ENCODE measurements at places on chromosomes 1 and 21.

GRCh38 chr1:53203466-53203865 lies 6.8 kb downstream of the CPT2 start:
- no peak for DNase-seq

DNA sequence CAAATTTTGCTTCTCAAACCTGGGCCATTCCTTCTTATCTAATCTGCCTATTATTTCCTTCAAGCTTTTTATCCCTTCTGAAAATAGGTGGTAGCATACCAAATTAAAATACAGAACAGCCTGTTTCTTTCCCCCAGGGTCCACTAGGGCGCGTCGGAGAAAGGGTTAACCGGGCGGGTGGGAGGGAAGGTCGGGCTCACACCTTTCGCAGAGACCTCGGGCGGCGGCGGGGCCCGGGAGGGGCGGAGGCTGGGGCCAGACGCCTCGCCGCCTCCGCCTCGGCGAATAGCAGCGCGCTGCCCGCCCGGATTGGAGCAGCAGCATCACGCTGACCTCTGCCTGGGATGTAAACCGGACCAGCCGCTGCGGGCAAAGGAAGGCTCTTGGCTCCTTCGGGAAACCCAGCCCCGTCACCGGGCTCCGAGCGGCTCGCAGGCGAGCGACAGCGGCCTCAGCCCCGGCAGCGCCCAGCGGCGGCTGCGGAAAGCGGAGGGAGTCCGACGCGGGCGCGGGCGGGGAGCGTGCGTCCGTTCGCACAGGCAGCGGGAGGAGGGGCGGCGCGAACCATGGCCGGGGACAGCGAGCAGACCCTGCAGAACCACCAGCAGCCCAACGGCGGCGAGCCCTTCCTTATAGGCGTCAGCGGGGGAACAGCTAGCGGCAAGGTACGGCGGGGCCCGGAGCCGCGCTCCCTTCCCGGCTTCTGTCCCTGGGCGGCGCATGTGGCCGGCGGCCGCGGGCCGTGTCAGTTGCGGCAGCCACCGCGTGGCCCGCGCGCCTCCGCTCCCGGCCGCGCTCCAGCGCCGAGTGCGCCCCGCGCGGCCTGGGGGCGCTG lies at the start of gene UCK2:
UCK2 (plus strand) TSS at position 347 of the 835 bp plus-strand sequence; CDS start at position 567, 220 bp downstream.
- peak; percentile 37 for DNase-seq

DNA sequence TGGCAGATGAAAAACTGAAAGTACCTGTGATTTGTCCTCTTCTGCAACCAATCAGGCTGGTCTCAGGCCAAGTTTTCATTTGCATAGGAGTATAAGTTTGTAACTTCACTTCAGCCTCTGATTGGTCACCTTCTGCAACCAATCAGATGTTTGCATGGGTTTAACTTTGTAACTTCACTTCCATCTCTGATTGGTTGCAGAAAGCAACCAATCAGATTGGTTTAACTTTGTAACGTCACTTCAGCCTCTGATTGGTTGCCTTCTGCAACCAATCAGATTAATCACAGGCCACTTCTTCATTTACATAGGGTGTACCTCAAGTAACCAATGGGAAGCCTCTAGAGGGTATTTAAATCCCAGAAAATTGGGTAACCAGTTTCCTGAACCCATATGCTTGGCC lies 18.9 kb upstream of the TUT4 start:
- DNase-seq: no peak

DNA sequence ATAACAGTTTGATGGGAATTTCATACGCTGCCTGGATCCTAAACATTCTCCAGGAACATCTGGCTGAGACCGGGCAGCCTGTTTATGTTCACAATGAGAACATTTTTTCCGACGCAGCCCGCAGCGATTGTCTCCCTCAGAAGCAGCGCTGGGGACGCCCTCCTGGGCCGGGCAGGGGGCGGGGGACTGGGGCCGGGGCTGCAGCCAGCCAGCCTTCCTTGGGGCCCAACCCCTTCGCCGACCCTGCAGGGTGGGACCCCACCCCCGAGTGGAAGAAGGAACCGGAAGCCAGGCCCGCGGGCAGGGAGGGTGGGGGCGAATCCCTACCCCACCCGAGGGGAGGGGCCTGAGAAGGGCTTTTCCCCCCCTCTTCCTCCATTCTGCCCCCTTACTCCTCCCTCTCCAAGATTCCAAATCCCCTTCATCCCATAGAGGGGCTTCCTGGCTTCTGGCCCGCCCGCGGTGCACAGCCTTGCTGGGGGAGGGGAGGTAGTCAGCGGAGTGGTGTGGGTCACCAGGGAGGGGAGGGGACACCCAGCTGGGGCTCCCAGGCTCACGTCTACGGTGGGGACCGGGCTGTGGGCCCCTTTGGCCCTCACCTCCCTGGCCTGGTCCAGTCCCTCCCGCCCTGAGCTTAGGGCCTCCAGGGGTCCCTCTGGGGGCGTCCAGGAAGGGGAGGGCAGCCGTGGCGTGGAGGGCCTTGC lies 60.6 kb downstream of the WNT9A start:
- DNase-seq: no peak

DNA sequence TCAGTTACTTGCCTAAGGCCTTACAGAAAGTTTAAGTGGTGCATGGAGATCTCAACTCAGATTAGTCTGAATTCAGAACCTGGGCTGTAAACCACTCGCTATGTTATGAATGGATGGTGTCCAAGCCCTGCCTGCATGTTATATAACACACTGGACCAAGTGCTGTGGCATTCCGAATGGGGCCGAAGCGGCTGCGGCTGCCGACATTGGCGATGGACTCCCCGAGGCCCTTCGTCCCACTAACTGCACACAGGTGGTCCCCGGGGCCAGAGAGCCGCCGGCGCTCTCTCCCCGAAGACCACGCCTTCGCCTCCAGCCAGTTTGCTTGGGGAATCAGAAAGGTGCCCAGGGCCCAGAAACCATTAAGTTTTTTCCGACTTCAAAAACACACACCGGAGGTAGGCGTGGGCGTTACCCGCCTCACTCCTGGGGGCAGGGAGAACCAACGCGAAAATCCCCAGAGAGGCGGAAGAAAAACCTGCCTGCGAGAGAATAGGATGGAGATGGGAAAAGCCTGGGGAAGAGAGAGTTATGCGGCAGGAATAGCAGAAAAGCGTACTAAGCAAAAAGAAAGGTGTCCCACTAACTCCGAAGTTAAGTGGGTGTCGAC lies 579 bp upstream of the TENT5C start:
- DNase-seq: no peak

DNA sequence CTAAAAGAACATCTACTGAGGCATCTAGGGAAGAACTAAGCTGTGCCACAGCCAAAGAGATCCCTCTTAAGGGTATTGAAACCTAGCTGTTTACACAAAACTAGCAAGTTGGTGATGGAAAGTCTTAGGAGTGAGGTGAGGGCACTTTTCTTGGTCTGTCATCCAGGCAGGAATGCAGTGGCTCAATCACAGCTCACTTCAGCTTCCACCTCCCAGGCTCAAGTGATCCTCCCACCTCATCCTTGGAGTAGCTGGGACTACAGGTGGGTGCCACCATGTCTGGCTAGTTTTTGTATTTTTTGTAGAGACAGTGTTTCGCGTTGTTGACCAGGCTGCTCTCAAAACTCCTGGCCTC lies 2.4 kb downstream of the PLEKHO1 start:
- DNase-seq: no peak

- DNase-seq: no peak
Measured at GRCh38 chr1:77768006-77768405, 8.4 kb upstream of the USP33 start.

GRCh38 chr1:3419415-3420204 lies 34.9 kb upstream of the ARHGEF16 start:
- no peak for DNase-seq

GRCh38 chr1:96508233-96508632 lies 213.4 kb upstream of the PTBP2 start:
- DNase-seq: no peak

DNA sequence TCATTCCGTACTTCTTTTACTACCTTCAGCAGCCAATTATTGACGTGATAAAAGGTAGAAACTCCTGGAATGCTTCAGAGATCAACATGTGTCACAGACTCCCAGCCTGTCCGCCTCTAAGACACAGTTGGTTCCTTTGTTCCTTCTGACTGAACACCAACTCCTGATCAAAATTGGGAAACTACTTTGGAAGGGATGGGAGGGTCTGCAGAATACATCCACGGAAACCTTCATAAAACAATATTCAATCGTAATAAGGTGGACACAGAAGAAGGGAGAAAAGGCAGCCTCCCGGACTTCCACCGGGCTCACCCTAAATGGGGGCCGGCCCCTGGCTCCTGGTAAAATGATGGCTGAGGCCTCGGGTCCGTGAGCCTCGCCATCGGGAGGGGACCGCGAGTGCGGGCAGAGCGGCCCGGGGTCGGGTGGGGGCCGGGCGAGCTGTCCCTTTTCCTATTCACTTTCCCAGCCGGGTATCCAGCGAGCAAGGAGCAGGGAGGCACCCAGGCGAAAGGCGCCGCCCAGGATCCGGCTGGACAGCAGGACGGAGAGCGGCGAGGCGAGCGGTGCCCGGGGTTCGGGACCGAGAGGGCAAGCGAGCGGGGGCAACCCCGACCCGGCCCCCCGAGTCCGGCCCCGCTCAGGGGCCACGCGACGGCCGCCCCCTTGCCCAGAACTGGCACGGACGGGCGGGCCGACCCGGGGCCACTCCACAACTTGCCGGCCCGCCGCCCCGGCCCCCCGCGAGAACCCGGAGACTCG lies 805 bp downstream of the NRIP1 start:
- DNase-seq: no peak

- no peak for DNase-seq
Measured at GRCh38 chr1:203296460-203297073, 8.8 kb upstream of the BTG2 start.

- no peak for DNase-seq
Measured at GRCh38 chr1:21490774-21491487, 18.3 kb upstream of the ALPL start.

DNA sequence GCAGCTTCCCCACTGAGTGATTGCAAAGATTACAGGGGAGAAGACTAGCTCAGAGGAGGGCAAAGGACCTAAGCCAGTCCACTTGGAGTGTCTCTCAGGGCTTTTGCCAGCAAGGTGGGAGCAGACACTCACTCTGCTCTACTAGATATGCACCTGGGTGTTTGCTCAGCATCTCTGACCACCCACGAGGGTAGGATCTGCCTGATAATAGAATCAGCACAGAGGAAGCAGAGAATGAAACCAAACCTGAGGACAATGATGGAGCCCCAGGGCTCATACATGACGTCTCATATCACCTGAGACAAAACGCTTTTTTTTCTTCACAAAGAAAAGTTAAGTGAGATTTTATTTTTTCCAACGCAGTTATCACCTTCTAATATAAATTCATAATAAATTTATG lies 79.4 kb downstream of the RRAGC start:
- no peak for DNase-seq

- no peak for DNase-seq
Measured at GRCh38 chr1:62228883-62229187, 34.2 kb downstream of the L1TD1 start.

- DNase-seq: no peak
Measured at GRCh38 chr1:81254068-81254467, 546.7 kb upstream of the ADGRL2 start.

- no peak for DNase-seq
Measured at GRCh38 chr1:246394121-246394520, 113.0 kb downstream of the SMYD3 start.

GRCh38 chr1:176843352-176844297 lies 320.9 kb downstream of the ASTN1 start:
- no peak for DNase-seq

GRCh38 chr1:220335668-220336067 lies 63.4 kb upstream of the RAB3GAP2 start:
- DNase-seq: no peak

DNA sequence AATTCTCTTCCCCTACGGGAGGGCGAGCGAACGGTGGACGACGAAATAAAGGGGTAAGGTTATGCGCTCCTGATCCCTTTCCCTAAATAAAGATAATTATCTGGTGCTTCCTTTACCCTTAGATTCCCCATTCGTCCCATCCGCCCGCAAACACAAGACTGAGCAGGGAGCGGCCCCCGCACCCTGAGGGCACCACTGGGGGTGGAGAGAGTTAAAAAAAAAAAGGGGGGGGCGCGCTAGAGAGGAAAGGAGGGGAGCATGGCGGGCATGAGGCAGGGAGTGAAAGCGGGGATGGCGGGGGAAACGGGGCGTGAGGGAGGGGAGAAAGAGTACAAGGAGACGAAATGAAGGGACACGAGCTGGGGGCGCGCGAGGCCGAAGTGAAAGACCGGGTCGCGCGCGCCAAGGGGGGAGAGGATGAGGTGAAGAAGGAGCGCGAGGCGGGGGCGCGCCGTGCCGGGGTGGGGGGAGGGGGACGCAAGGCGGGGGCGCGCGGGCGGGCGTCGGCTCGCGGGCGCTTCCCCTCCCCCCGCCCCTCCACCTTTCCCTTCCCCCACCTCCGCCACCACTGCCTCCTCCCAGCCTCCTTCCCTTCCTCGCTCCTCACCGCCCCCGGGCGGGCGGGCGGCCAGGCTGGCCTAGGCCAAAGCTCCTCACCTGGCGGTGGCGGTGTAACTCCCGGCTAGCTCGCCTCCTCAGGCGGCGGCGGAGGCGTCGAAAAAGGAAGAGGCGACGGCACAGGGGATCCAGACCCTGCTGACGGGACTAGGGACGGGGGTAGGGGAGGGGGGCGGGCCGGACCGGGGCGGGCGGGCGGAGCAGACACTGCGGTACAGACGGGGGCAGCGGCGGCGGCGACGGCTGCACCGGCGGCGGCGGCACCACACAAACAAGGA lies 448 bp downstream of the GATAD2B start:
- peak; percentile 25 for DNase-seq

DNA sequence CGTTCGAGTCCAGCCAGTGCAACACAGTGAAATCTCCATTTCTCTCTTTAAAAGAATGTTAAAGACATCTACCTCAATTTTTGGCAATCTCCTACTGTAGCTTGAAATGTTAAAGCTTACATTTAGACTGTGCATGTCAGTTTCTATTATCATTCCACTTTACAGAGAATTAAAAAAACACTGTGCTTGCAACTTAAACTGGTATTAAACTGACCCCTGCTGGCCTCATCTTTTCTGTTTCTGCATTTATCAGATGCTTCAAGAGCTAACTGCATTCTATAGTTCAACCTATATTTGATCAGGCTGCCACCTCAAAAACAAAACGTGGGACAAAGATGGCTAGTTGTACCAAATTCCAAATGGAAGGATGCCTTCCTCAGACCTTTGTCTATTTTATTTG lies 226.5 kb downstream of the SMYD3 start:
- no peak for DNase-seq

DNA sequence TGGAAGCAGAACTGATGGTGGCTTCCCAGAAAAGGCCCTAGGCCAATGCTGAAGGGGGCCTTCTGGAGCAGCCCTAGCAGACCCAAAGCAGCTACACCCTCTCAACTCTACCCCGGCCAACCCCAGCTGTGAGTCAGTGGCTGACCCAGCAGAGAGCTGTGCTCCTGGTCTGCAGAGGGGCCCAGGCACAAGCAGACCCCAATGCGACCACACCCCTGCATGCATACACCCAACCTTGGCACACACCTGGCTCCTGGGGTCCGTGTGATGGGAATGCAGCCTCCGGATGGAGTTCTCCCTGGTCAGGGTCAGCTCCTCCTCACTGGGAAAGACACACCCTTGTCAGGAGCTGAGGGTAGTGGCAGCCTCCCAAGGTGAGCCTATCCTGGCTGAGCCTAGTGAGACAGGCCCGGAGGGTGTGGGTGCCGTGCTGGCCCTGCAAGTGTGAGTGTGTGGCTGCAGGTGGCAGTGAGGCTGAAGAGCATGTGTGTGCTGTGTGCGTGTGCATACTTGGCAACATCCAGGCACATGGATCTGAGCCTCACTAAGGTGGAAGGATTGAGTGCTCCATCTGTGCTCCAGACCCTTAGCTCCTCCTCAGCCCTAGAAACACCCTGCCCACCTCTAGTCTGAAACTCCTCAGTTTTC lies 3.9 kb upstream of the ARHGAP30 start:
- no peak for DNase-seq
